Heart right ventricle (tissue), 16 donors: ENCODE measurements at places on chromosomes 13 and 19. TPM values are rescaled to one million over a fixed set of nuclear protein-coding genes. Genes with fewer than 3 reads are reported as not detected.

The ZNF625 gene
- polyA plus RNA-seq, result 0.65 TPM

The CDC37 gene
- polyA plus RNA-seq, result 422 TPM

The KLHL1 gene
- polyA plus RNA-seq, result not detected

The PNMA8C gene
- polyA plus RNA-seq, result 0.07 TPM

The LRRC4B gene
- polyA plus RNA-seq, result 3.0 TPM

The PTPRH gene
- 1.3 TPM for polyA plus RNA-seq

The MLLT1 gene
- polyA plus RNA-seq, result 28.7 TPM

The ZNF546 gene
- 4.8 TPM for polyA plus RNA-seq

The ZNF490 gene
- polyA plus RNA-seq, result 0.22 TPM

The CLEC4M gene
- polyA plus RNA-seq, result not detected

The ZNF585A gene
- 12.4 TPM for polyA plus RNA-seq

The ZNF507 gene
- polyA plus RNA-seq, result 2.7 TPM

The TUBA3C gene
- 0.06 TPM for polyA plus RNA-seq

The C19orf33 gene
- polyA plus RNA-seq, result 133 TPM

The RNF17 gene
- polyA plus RNA-seq, result not detected

The GRK1 gene
- 0.22 TPM for polyA plus RNA-seq

The KL gene
- polyA plus RNA-seq, result 0.80 TPM

The PLEKHJ1 gene
- 103 TPM for polyA plus RNA-seq

The DIRAS1 gene
- polyA plus RNA-seq, result 107 TPM

The KIR3DL2 gene
- not detected for polyA plus RNA-seq

The GFY gene
- polyA plus RNA-seq, result 0.13 TPM

The MCEMP1 gene
- 0.71 TPM for polyA plus RNA-seq

The C3 gene
- polyA plus RNA-seq, result 475 TPM

The NXNL1 gene
- not detected for polyA plus RNA-seq

The USHBP1 gene
- 11.5 TPM for polyA plus RNA-seq

The ZNF444 gene
- polyA plus RNA-seq, result 22.8 TPM

The ELAVL3 gene
- polyA plus RNA-seq, result 0.10 TPM

The KIR2DL3 gene
- 0.03 TPM for polyA plus RNA-seq

The FCER2 gene
- 0.13 TPM for polyA plus RNA-seq

The FAM32A gene
- polyA plus RNA-seq, result 75.0 TPM

The HCN2 gene
- polyA plus RNA-seq, result 0.90 TPM

The LGI4 gene
- 8.9 TPM for polyA plus RNA-seq

The CYP2B6 gene
- not detected for polyA plus RNA-seq

The KLK2 gene
- polyA plus RNA-seq, result not detected

The NCR1 gene
- not detected for polyA plus RNA-seq

The DPY19L3 gene
- 3.5 TPM for polyA plus RNA-seq

The NKPD1 gene
- 0.07 TPM for polyA plus RNA-seq

The ACP7 gene
- polyA plus RNA-seq, result not detected

The IFNL1 gene
- polyA plus RNA-seq, result not detected

The IZUMO2 gene
- polyA plus RNA-seq, result not detected

The TIMM13 gene
- 79.6 TPM for polyA plus RNA-seq

The TNNT1 gene
- polyA plus RNA-seq, result 32.3 TPM

The PCSK4 gene
- polyA plus RNA-seq, result 1.1 TPM

The RPS5 gene
- polyA plus RNA-seq, result 2,053 TPM

The C19orf44 gene
- 4.1 TPM for polyA plus RNA-seq

The SELENOV gene
- polyA plus RNA-seq, result not detected

The CGB5 gene
- not detected for polyA plus RNA-seq

The GNG7 gene
- 14.9 TPM for polyA plus RNA-seq

The SYDE1 gene
- polyA plus RNA-seq, result 12.9 TPM

The SLC7A9 gene
- polyA plus RNA-seq, result not detected

The RASIP1 gene
- 19.9 TPM for polyA plus RNA-seq

The PLPPR3 gene
- polyA plus RNA-seq, result not detected

The SPTBN4 gene
- 3.2 TPM for polyA plus RNA-seq

The LDLR gene
- polyA plus RNA-seq, result 24.1 TPM

The ZNF524 gene
- polyA plus RNA-seq, result 34.9 TPM

The ZNF599 gene
- 4.3 TPM for polyA plus RNA-seq

The ALOX5AP gene
- 14.5 TPM for polyA plus RNA-seq

The MBD3L3 gene
- not detected for polyA plus RNA-seq

The SHC2 gene
- 11.2 TPM for polyA plus RNA-seq
